ENCODE measurements at places on chromosomes 2 and 18. TPM values are rescaled to one million over a fixed set of nuclear protein-coding genes. Genes with fewer than 3 reads are reported as not detected.

GRCh38 chr2:145038041-145038525 lies 518.2 kb upstream of the ZEB2 start:
- no peak for DNase-seq

DNA sequence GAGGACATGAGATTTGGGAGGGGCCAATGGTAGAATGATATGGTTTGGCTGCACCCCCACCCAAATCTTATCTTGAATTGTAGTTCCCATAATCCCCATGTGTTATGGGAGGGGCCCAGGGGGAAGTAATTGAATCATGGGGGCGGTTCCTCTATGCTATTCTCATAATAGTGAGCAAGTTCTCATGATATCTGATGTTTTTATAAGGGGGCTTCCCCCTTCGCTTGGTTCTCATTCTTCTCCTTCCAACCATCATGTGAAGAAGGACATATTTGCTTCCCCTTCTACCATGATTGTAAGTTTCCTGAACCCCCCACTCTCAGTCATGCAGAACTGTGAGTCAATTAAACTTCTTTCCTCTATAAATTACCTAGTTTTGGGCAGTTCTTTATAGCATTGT lies 37.0 kb upstream of the ERMN start:
- DNase-seq = no peak

DNA sequence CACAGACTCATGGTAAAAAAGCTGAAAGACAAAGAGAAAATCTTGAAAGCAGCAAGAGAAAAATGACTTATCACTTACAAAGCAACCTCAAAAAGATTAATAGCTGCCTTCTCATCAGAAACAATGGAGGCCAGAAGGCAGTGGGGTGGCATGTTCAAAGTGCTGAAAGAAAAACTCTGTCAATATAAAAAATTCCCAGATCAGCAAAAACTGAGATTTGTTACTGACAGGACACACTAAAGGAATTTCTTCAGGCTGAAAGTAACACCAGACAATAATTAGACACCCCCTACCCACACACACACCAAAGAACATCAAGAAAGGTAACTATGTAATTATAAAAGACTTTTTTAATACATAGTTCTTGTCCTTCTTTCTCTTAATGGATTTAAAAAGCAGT lies 311.1 kb downstream of the CLIP4 start:
- no peak for DNase-seq

DNA sequence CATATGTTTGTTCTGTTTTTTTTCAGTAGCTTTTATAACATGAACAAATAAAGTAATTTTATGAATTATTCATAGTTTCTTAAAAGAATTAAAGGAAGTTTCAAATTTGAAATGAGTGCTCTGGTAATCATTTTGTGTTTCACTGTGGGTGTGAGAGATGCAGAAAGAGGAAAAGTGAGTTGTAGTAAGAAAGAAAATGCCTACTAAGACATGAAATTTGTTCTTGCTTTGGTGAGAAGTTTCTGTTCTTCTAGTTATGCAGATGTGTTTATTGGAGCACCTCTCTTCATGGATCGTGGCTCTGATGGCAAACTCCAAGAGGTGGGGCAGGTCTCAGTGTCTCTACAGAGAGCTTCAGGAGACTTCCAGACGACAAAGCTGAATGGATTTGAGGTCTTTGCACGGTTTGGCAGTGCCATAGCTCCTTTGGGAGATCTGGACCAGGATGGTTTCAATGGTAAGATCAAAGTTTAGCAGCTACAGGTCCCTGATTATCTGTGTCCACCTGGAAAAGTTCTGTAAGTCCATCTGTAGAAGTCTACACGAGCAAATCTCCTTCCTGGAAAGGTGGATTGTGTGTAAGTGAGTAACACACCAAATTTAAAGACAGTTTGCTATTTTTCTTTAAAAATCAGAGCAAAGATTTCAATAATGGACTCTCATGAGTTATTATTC lies 51.4 kb downstream of the ITGAV start:
- no peak for DNase-seq

DNA sequence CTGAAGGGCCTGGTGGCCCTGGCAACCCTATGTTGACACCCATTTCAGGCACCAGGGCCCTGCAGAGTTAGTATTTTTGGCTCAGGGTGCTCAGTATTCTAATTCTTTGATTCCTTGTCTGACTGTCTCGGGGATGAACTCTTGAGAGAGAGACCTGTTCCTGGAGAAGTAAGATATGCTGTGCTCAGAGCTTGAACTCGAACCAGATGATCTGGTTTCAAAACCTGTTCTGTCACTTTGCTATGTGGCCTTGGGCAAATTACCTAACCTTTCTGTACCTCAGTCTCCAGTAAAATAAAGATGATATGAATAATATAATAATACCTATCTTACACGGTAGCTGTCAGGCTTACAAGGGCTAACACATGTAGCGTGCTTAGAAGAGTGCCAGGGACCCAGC lies 294.2 kb downstream of the DYSF start:
- no peak for DNase-seq

- DNase-seq = no peak
These were observed 114.6 kb downstream of the DOCK10 start for GRCh38 chr2:224927646-224928173.

GRCh38 chr2:85160966-85161960 lies 28.1 kb downstream of the TCF7L1 start:
- no peak for DNase-seq

DNA sequence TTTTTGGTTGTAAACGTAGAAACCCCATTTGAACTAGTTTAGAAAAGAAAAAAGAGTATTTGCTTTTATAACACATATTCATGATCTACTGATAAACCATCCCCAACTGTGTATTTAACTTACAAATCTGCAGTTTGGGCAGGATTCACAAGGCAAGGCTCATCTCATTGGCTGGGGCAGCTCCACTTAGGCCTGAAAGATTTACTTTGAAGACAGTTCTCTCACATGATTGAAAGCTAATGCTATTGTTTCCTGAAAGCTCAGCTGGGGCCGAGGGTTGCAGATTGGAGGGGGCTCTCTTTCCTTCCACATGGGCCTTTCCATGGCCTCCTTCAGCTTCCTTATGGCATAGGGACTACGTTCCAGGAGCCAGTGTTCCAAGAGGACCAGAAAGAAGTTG lies 47.4 kb downstream of the ARHGAP15 start:
- no peak for DNase-seq

DNA sequence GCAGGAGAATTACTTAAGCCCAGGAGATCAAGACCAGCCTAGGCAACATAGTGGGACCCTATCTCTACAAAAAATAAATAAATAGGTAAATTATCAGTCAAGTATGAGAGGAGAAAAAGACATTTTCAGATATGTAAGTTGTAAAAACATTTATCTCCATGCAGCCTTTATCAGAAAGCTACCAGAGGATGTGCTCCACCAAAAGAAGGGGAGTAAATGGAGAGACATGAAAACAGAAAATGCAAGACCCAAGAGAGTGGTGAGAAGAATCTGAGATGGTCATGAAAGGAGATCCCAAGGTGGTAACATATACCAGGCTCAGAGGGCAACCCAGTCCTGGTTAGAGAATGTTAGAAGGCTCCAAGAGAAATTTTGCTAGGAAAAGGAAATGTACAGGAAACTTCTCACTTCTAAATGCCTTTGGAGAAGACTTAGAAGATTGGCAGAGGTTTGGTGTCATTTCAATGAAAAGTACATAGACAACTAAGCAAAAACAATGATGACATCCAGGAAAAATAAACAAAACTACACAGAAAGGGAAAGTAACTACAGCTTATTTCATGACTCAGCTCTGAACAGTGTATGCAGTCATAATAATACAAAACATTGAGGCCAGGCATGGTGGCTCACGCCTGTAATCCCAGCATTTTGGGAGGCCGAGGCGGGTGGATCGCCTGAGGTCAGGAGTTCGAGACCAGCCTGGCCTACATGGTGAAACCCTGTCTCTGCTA lies 19.5 kb downstream of the CIB4 start:
- DNase-seq = no peak

DNA sequence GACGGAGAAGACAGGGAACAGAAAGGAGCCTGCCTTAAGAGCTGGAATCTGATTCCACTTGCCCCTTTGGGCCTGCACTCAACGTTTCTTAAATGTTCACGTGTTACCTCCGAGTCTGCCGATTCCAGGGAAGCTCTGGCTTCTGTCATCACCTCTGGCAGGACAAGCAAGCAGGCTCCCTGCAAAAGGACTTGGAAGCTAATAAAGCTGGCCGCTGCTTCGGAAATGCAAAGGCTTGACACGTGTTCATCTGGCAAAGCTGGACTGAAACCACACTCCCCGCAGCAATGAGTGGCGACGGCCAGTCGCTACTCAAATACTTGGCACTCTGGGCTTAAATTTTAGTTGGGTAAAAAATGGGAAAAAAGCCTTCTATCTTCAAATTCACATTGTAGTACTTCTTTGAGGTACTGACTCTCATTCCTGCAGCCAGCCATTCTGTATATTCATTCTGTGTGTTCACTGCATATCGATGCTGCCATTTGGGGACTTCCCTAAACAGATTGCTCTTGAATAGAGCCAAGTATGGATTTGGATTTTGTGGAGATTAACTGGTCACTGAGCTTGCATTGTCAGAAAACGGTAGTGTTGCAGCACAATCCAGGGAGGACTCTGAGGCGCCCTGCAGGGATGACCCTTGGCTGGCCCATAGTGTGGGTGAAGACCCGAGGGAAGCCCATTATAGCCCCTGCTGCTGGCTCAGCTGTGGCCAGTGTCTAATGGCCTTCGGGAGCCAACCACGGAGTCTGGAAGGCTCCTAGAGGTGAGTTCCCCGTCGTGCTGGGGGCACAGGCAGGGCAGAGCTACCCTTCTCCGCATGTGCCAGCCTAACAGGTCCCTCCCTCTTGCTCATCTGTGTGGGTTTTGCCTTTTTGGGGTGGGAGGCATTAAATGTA lies 231.5 kb downstream of the PRKCE start:
- DNase-seq = no peak

- no peak for DNase-seq
These were observed 811.3 kb downstream of the CNTNAP5 start for GRCh38 chr2:124836416-124836815.

DNA sequence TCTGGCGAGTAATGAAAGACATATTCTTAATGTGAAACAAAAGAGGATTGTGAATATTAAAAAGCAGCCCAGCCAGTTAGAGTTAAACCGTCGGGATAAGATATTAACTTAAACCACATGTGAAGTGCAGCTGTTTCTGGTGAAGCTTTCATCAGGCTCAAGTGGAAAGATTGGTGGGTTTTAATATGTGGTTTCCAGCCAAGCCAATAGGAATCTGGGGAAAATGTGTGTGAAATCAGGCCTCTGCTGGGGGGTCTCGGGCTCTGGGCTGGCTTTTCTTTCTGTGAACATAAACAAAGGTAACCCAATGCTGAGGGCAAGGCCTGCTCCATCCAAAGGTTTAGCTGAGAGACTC lies 279.6 kb downstream of the SLC4A3 start:
- DNase-seq = no peak

- no peak for DNase-seq
These were observed 1071.9 kb upstream of the CHAC2 start for GRCh38 chr2:52695731-52696130.

- no peak for DNase-seq
These were observed 31.5 kb downstream of the RTP5 start for GRCh38 chr2:241901018-241901380.

DNA sequence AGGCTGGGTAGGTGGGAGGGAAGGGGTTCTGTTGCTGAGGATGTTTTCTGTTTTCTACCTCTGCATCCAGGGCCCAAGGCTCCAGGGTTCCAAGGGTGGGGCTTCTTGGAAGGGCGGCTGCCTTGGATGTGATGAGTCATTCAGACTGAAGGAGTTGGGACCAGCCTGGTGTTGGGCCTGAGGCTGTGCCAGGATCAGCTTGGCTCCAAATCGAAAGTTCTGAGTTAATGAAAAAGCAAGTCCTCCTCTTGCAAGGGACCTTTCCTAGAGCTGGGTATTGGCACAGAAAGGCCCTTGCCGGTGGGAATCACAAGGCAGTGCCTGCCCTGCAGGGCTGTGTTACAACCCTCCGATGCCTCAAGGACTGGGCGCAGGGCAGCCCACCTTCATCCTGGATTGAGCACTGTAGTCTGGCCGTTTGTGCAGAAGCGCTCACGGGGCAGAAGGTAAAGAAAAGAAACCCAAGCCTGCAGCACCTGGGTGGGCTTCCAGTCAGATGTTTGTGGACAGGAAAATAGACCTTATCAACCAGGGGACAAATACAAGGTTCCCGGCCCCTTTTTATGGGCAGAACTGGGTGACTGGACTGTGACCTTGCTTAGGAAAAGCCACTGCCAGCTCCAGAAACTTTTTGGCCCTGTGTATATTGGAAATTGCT lies 52.5 kb upstream of the MCFD2 start:
- DNase-seq = no peak

DNA sequence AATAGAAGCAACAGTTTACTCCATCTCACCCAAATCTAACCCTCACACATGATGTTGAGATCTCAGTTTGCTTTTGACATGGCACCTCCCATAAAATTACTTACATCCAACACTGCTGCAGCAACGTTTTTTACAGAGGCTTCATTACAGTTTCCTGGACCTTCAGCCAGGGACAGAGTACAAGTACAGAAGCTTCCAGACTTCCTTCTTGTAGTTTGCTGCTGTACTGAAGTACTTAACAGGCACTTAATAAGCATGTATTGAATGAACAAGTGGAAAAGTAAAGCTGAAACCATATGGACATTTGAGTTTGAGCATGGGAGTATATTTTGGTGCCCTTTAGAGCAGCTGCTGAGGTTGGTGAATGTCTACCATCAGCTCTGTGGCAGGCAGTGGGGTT lies 514.2 kb downstream of the PTPRM start:
- DNase-seq = no peak

GRCh38 chr2:174153757-174154680 lies 94.3 kb downstream of the OLA1 start:
- DNase-seq = no peak

DNA sequence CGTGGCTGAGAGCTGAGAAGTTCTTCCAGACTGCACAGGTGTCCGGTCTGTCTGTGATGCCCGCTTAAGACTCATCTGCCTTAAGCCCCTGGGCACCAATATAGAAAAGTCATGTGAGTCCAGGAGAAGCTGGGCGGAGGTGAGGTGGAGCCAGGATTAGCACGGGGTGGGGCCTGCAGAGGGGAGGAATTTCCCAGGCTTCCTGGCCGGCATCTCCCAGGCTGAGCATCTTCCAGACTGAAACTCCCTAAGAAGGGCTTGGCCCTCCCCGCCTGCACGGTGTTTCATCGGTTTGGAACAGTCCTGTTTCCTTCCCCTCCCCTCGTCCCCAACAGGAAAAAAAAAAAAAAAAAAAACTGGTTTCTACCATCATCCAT lies 270.3 kb downstream of the ATAD2B start:
- no peak for DNase-seq

LBX2 gene
- 2.8 TPM for total RNA-seq

MIB1 gene
- total RNA-seq = 43.4 TPM

ALPG gene
- 0.88 TPM for total RNA-seq

E2F6 gene
- 14.2 TPM for total RNA-seq

ELAC1 gene
- 13.9 TPM for total RNA-seq

ASXL3 gene
- total RNA-seq = 15.6 TPM

ITGB6 gene
- 7.8 TPM for total RNA-seq

FSIP2 gene
- 3.3 TPM for total RNA-seq
